CD8-positive, alpha-beta memory T cell (primary cell): ENCODE measurements at places on chromosomes 3 and 15. TPM values are rescaled to one million over a fixed set of nuclear protein-coding genes. Genes with fewer than 3 reads are reported as not detected.

DNA sequence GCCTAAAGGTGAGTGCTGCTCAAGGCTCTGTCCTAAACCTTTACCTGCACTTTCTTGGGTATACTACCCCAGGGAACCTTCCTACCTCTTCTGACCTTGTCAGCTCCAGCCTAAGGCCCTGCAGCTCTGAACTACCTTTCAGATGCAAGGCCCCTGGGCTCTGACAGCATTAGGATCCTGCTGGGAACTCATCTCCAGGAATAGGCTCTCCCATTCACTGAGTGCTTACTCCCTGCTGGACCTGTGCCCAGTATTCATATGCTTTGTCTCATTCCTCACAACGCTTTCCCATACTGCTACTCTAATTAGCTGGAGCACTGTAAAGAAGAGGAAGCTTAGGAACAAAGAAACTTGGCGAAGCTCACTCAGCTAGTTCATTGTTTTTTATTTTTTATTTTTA lies 53.8 kb upstream of the RAB6B start:
- no peak for DNase-seq

- DNase-seq = no peak
Measured at GRCh38 chr3:187931101-187931500, 185.8 kb upstream of the BCL6 start.

- no peak for DNase-seq
Measured at GRCh38 chr15:65903296-65904073, 34.2 kb downstream of the RAB11A start.

DNA sequence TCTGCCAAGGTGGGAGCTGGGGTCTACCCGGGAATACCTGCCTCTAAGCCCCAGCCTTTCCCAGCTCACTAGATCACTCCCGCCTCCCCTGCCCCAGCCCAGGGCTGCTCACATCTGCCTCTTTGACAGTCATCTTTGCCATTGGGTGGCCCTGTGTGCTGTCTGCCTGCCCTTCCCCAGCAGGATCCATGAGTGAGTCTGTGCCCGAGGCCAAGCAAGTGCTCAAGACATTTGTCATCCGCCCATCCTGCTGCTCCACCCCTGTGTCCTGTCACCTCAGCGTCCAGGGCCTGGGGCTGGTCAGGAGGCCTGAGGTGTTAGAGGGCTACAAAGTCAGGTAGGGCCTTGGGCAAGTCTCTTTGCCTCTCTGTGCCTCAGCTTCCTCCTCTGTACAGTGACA lies 89.4 kb downstream of the LSM3 start:
- DNase-seq = no peak

DNA sequence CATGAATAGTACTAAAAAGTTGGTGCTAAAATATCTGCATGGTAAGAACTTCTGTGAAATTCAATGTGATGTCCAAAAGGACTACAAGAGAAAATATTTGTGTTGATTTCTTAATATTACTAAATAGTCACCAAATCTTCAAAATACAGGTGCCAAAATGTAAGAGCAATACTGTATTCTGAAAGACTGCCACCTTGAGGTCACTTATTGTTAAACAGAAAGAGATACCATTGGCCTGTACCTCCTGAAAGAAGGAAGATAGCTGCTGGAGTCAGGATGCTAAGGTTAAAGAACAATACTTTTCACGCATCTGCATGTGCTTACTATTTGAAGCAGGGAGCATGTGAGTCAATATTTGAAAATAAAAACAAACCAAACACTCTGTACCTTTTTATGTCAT lies 72.0 kb upstream of the LSAMP start:
- DNase-seq = no peak

DNA sequence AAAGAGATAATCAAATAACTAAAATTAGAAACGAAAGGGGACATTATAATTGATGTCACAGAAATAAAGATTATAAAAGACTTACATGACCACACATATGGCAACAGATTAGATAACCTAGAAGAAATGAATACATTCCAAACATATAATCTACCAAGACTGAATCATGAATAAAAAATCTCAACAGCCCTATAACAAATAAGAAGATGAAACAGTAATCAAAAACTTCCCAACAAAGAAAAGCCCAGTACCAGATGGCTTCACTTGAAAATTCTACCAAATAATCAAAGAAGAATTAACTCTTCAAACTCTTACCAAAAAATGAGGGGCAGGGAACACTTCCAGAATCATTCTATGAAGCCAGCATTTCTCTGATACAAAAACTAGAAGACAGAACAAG lies 11.8 kb downstream of the TOP2B start:
- DNase-seq = no peak

GRCh38 chr3:159802864-159803263 lies 185.8 kb upstream of the IL12A start:
- no peak for DNase-seq

- no peak for DNase-seq
Measured at GRCh38 chr3:105867712-105868430, 941 bp downstream of the CBLB start.

GRCh38 chr3:136630915-136631314 lies 121.3 kb downstream of the STAG1 start:
- DNase-seq = no peak

- DNase-seq = no peak
Measured at GRCh38 chr3:32257042-32257441, 18.6 kb downstream of the CMTM8 start.

DNA sequence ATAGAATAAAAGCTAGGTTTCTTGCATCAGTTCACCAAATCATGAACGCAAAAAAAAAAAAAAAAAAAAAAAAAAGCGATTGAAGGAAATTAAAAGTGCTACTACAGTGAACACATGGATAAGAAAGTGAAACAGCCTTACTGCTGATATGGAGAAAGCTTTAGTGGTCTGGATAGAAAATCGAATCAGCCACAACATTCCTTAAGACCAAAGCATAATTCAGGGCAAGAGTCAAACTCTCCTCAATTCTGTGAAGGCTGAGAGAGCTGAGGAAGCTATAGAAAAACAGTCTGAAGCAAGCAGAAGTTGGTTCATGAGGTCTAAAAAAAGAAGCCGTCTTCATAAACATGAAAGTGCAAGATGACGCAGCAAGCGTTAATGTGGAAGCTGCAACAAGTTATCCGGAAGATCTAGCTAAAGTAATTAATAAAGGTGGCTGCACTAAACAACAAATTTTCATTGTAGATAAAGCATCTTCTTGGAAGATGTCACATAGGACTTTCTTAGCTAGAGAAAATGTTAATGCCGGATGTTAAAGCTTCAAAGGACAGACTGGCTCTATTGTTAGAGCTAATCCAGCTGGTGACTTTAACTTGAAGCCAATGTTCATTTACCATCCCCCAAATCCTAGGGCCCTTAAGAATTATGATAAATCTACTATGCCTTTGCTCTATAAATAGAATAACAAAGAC lies 19.2 kb downstream of the P3H2 start:
- no peak for DNase-seq

ZNF710 gene
- total RNA-seq = 13.2 TPM

PRICKLE2 gene
- not detected for total RNA-seq

GASK1A gene
- total RNA-seq = not detected

CYP19A1 gene
- total RNA-seq = not detected

CRABP1 gene
- not detected for total RNA-seq

PPM1L gene
- 4.4 TPM for total RNA-seq

TGM4 gene
- total RNA-seq = not detected

GLDN gene
- total RNA-seq = not detected

EPHA6 gene
- not detected for total RNA-seq
